Fibroblast of skin of right biceps (primary cell): ENCODE measurements at places on chromosomes 16 and 17.

DNA sequence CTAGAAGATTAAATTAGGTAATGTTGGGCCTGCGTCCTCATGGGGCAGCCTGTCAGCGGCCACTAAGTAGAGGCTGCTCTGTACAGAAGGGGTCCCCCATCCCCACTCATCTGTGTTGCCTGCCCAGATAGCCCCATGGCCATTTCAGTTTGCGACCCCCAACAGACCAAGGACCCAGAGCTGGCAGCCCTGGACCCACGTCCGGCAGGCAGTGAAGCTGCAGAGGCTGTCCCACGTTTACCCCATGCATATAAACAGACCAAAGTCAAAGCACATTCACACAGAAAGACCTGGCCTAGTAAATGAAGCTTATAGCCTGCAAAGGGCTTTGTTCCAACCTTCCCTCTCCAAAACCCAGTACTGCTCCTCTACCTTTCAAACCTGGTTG, 4.6 kb downstream of the PDF start:
- no peak for DNase-seq

- no peak for DNase-seq
These were observed 197.6 kb downstream of the NTN1 start for GRCh38 chr17:9218911-9219310.

- DNase-seq, result no peak
These were observed 368.0 kb upstream of the RBFOX1 start for GRCh38 chr16:6964679-6965078.

DNA sequence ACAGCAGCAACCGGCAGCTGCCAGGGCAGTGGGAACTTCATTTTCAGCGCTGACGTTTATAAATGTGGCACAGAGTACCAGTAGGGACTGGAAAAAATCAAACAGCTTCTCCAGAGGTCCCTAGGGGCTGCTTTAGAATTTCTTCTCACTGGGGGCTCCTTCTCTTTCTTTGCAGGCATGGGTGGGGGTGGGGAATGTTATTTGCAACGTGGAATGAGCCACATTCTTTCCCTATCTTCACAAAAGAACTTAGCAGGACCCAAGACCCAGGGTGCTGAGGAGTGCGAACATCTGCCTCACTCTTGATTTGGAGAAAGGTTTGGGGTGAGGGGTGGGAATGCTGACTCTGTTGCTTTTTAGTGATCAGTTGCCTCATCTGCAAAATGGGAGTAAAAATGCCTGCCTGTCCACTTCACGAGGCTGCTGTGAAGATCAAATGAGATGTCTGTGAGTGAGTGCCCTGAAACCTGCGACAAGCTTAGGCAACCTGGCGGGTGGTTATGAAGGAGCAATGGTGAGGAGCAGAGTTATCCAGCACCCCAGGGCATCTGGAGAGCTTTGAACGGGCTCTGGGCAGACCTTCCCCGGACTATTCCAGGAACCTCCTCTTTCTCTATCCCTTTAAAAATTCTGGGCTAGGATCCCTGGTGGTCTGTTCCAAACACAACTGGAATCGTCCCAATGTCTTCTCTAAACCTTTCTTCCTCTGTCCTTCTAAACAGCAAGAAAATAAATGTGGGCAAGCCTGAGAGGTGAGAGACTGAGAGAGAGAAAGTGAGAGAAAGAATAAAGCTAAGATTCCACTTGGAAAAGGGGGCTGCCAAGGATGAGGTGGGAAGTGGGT, 10.7 kb upstream of the PIPOX start:
- DNase-seq, result no peak

GRCh38 chr16:77660311-77660710, 62.0 kb upstream of the NUDT7 start:
- DNase-seq, result peak; percentile 45

GRCh38 chr16:7378024-7378695, 45.5 kb downstream of the RBFOX1 start:
- no peak for DNase-seq

- peak; percentile 34 for DNase-seq
These were observed 4.7 kb upstream of the TGFB1I1 start for GRCh38 chr16:31467151-31467773.

- no peak for DNase-seq
These were observed 29.2 kb downstream of the SOCS3 start for GRCh38 chr17:78330570-78331224.

DNA sequence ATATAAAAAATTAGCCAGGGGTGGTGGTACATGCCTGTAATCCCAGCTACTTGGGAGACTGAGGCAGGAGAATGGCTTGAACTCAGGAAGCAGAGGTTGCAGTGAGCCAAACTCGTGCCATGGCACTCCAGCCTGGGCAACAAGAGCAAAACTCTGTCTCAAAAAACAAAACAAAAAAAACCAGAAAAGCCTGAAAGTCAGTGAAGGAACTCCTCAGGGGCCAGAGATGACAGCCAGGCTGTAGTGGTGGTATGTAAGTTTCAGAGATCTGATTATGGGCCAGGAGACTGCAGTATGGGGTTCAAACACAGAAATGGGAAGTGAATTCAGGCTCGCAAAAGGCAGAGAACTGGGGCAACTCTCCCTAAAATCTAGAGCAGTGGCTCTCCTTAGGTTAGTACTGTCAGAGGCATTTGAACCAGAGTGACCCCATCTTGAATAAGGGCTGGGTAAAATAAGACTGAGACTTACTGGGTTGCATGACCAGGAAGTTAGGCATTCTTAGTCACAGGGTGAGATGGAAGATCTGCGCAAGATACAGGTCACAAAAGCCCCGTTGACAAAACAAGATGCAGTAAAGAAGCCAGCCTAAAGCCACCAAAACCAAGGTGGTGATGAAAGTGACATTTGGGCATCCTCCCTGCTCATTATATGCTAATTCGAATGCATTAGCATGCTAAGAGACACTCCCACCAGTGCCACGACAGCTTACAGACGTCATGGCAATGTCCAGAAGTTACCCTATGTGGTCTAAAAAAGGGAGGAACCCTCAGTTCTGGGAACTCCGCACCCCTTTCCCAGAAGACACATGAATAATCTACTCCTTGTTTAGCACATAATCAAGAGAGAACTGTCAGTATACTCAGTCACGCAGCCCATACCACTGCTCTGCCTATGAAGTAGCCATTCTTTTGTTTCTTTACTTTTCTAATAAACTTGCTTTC, 120.2 kb upstream of the XYLT1 start:
- DNase-seq, result no peak
